Stimulated activated CD4-positive, alpha-beta T cell treated with anti-CD3 and anti-CD28 coated beads, Interleukin-15, amount 100 ng/mL, for 1 hour (primary cell): ENCODE measurements at places on chromosomes 5 and 9.

DNA sequence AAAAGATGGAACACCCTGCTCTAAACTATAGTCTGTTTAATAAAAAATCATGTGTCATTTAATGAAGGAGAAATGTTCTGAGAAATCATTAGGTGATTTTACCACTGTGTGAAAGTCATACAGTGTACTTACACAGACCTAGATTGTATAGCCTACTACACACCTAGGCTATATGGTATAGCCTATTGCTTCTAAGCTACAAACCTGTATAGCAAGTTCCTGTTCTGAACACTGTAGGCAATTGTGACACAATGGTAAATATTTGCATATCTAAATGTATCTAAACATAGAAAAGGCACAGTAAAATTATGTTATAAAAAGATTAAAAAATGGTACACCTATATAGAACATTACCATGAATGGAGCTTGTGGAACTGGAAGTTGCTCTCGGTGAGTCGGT is 40.6 kb downstream of the EFNA5 start:
- DNase-seq = no peak

- DNase-seq = no peak
Observed at GRCh38 chr9:123335193-123335985, 20.6 kb upstream of the CRB2 start.

DNA sequence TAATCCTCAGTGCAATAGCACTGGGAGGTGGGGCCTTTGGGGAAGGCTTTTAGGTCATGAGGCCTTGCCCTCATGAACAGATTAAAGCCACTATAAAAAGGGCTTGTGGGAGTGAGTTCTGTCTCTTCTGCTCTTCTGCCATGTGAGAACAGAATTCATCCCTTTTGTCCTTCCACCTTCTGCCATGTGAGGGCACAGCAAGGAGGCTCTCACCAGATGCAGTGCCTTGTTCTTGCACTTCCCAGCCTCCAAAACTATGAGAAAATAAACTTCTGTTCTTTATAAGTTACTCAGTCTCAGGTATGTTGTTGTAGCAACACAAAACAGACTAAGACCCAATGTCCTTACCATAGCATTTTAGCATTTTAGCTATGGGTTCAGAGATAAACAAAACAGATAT is 81.7 kb upstream of the CPLX2 start:
- no peak for DNase-seq

- DNase-seq = no peak
Observed at GRCh38 chr9:120379611-120380010, 200.4 kb downstream of the CDK5RAP2 start.

DNA sequence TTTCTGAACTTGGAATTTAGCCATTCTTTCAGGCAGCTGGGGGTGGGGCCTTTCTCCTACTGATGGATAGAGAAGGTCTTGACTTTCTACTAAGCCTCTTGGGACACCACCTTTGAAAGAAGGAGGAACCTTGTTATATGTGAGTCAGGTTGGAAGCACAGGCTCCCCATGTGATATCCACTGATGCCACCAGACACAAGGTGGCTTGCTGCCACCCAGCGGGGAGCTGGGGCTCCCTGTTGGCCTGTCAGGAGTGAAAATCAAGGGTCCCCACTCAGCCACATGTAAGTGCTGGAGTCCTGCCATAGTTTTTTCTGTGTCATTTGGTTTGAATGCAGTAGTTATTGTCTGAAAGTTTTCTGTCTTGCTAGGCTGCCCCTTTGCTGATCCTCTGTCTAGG is 252.4 kb upstream of the NFIL3 start:
- DNase-seq = no peak

DNA sequence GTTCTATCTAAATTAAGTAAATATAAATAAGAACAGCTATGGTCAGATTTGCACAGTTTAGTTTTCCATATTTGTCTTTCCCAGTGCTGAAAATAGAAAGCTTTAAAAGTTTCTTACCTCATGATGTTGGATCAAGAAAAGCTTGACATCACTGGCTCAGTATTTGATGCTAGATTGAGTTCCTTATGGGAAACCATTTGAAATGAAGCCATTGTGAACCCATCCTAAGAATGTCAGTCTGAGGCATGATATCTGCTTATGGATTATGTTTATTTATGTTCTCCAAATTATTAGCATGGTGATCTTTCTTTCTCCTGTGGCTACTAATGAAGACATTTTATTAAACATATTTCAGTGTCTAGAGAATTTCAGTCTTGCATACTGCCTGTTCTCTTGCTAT is 143.0 kb downstream of the ADAMTSL1 start:
- no peak for DNase-seq

- no peak for DNase-seq
Observed at GRCh38 chr9:86183229-86184137, 76.0 kb downstream of the C9orf153 start.
